A549 (cell line): ENCODE measurements at places on chromosomes 5 and 9. TPM values are rescaled to one million over a fixed set of nuclear protein-coding genes. Genes with fewer than 3 reads are reported as not detected.

The PCDHB7 gene
- 0.03 TPM in 2 of 3 replicates, not detected in the other for polyA plus RNA-seq

The SPATA9 gene
- not detected in 3 replicates for polyA plus RNA-seq

The EIF4E1B gene
- not detected in 3 replicates for polyA plus RNA-seq

The GADD45G gene
- polyA plus RNA-seq: 0.09 to 0.17 TPM (median 0.15 TPM) in 3 replicates

The LCN1 gene
- not detected in 3 replicates for polyA plus RNA-seq

The TAF11L5 gene
- polyA plus RNA-seq: not detected in 3 replicates

The ATP10B gene
- not detected in 3 replicates for polyA plus RNA-seq

The KCTD16 gene
- 0.10 to 0.17 TPM (median 0.15 TPM) in 3 replicates for polyA plus RNA-seq

The C5orf52 gene
- not detected in 3 replicates for polyA plus RNA-seq

The OR1J2 gene
- 0.09 to 0.21 TPM in 2 of 3 replicates, not detected in the other for polyA plus RNA-seq

The ANKRD34B gene
- polyA plus RNA-seq: 0.01 TPM in 1 of 3 replicates, not detected in the others

The PCDHA1 gene
- 0.12 to 0.18 TPM (median 0.13 TPM) in 3 replicates for polyA plus RNA-seq

The CDC25C gene
- 11.2 to 12.7 TPM (median 12.6 TPM) in 3 replicates for polyA plus RNA-seq

The COL5A1 gene
- polyA plus RNA-seq: 50.7 to 72.3 TPM (median 67.5 TPM) in 3 replicates

The ZNF658 gene
- polyA plus RNA-seq: 2.6 to 2.8 TPM (median 2.7 TPM) in 3 replicates

The PCDHGA3 gene
- not detected in 3 replicates for polyA plus RNA-seq

The PIGO gene
- 39.6 to 47.0 TPM (median 45.3 TPM) in 3 replicates for polyA plus RNA-seq

The HARS1 gene
- polyA plus RNA-seq: 84.4 to 93.7 TPM (median 87.1 TPM) in 3 replicates

The SPATA31A3 gene
- polyA plus RNA-seq: not detected in 3 replicates

The EQTN gene
- polyA plus RNA-seq: 0.11 TPM in 1 of 3 replicates, not detected in the others

The FREM1 gene
- not detected in 3 replicates for polyA plus RNA-seq

The FBLL1 gene
- 0.06 to 0.21 TPM (median 0.16 TPM) in 3 replicates for polyA plus RNA-seq

The CDH12 gene
- not detected in 3 replicates for polyA plus RNA-seq

The PCDH12 gene
- not detected in 3 replicates for polyA plus RNA-seq

The TSC1 gene
- 12.9 to 15.2 TPM (median 14.4 TPM) in 3 replicates for polyA plus RNA-seq

The DDX4 gene
- 0.08 TPM in 1 of 3 replicates, not detected in the others for polyA plus RNA-seq

The RNF183 gene
- polyA plus RNA-seq: not detected in 3 replicates

The GCNT1 gene
- polyA plus RNA-seq: 0.85 to 1.3 TPM (median 1.0 TPM) in 3 replicates

The RNF208 gene
- polyA plus RNA-seq: 1.0 to 1.7 TPM (median 1.7 TPM) in 3 replicates

The CDH6 gene
- 0.24 to 0.33 TPM (median 0.25 TPM) in 3 replicates for polyA plus RNA-seq

The PCDHGC3 gene
- 4.9 to 5.3 TPM (median 5.2 TPM) in 3 replicates for polyA plus RNA-seq

The SPATA31D4 gene
- not detected in 3 replicates for polyA plus RNA-seq

The SLCO6A1 gene
- not detected in 3 replicates for polyA plus RNA-seq

The FRMD3 gene
- 3.0 to 3.3 TPM (median 3.2 TPM) in 3 replicates for polyA plus RNA-seq

The TAL2 gene
- 0.15 to 0.33 TPM (median 0.16 TPM) in 3 replicates for polyA plus RNA-seq

The BARX1 gene
- polyA plus RNA-seq: 6.3 to 7.8 TPM (median 7.3 TPM) in 3 replicates

The TAF11L10 gene
- not detected in 3 replicates for polyA plus RNA-seq

The SPINK6 gene
- 0.79 to 1.2 TPM (median 1.0 TPM) in 3 replicates for polyA plus RNA-seq

The LURAP1L gene
- polyA plus RNA-seq: 15.6 to 24.4 TPM (median 23.9 TPM) in 3 replicates

The SH3RF2 gene
- polyA plus RNA-seq: 3.9 to 4.1 TPM (median 4.1 TPM) in 3 replicates

The CCL28 gene
- polyA plus RNA-seq: 0.09 to 0.15 TPM (median 0.13 TPM) in 3 replicates

The DDX41 gene
- polyA plus RNA-seq: 121 to 177 TPM (median 172 TPM) in 3 replicates

The PHF24 gene
- not detected in 3 replicates for polyA plus RNA-seq

The FBP1 gene
- polyA plus RNA-seq: 0.07 TPM in 1 of 3 replicates, not detected in the others

The CARD6 gene
- polyA plus RNA-seq: 3.3 to 5.7 TPM (median 5.2 TPM) in 3 replicates
